ENCODE measurements at places on chromosomes 3 and 15.

DNA sequence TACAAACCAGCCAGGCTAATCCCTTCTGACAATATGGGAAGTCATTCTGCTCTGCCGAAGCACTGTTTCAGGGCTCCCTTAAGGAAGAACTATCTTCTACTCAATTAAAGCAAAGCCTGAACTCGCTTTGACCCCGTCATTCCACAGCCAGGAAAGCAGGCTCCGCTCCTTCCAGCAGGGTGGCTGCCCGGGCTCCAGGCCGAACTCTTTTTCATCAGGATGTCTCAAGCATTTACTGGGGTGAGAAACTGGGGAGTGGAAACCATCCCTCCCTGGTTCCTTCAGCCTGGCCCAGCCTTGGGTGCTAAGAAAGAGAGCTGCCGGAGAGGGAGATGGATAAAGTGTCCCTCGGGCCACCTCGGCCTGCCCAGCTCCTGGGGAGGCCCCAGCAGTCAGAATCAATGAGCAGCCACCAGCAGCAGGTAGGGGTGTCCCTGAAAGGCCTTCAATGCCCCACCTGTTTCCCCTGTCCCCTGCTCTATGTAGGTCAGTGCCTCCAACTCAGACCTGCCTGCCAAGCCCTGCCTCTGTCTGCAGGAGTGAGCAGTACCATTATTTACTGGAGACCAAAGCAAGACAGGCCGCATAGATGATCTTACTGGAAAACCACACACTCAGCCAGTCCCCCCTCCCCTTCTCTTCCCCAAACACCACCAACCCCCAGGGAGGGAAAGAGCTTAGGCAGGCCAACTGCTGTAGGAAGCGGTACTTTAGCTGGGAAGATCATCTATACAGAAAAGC lies 225.6 kb upstream of the TLE3 start:
- H3K36me3 ChIP-seq: no peaks in the 10 kb centered on the region
- no peak for DNase-seq
- H3K4me1 ChIP-seq: peaks cover 3% of the 10 kb centered on the region
- H3K27me3 ChIP-seq: peaks cover 31% of the 10 kb centered on the region
- no peak overlapping the region for H3K4me3 ChIP-seq

- no peak overlapping the region for H3K4me3 ChIP-seq
- H3K4me1 ChIP-seq: no peaks in the 10 kb centered on the region
- no peaks in the 10 kb centered on the region for H3K27me3 ChIP-seq
Observed at GRCh38 chr3:141150931-141151330, 80.7 kb upstream of the PXYLP1 start.

GRCh38 chr3:147413686-147414389 lies 4.7 kb downstream of the ZIC1 start:
- DNase-seq: no peak
- H3K27ac ChIP-seq: peak overlapping the region; percentile 79
- H3K27me3 ChIP-seq: peaks cover 67% of the 10 kb centered on the region
- H3K4me3 ChIP-seq: peak overlapping the region; percentile 65
- peaks cover 13% of the 10 kb centered on the region for H3K4me1 ChIP-seq

DNA sequence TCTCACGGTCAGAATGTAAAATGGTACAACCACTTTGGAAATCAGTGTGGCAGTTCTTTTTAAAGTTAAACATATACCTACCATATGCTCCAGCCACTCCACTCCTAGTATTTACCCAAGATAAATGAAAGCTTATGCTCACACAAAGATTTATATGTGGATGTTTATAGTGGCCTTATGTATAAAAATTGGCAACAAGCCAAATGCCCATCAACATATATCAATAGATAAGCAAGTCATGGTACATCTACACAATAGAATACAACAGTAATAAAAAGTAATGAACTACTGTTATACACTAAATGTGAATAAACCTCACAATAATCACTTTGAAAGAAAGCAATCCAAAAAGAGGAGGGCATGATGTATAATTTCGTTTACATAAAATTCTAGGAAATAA lies 153.5 kb upstream of the LMCD1 start:
- peaks cover 2% of the 10 kb centered on the region for H3K36me3 ChIP-seq
- H3K4me3 ChIP-seq: no peak overlapping the region
- H3K27ac ChIP-seq: no peak overlapping the region
- no peak for DNase-seq
- H3K27me3 ChIP-seq: peaks cover 2% of the 10 kb centered on the region

- H3K4me1 ChIP-seq: no peaks in the 10 kb centered on the region
- no peak overlapping the region for H3K27ac ChIP-seq
- no peak for DNase-seq
- no peak overlapping the region for H3K4me3 ChIP-seq
- peaks cover 18% of the 10 kb centered on the region for H3K27me3 ChIP-seq
Observed at GRCh38 chr3:150899141-150899540, 6.1 kb downstream of the MINDY4B start.

- H3K4me1 ChIP-seq: peaks cover 45% of the 10 kb centered on the region
- peak overlapping the region; percentile 98 for H3K27ac ChIP-seq
- DNase-seq: peak; percentile 87
- peak overlapping the region; percentile 95 for H3K4me3 ChIP-seq
- H3K27me3 ChIP-seq: no peaks in the 10 kb centered on the region
Observed at GRCh38 chr15:72231833-72232478, 966 bp upstream of the PKM start.

DNA sequence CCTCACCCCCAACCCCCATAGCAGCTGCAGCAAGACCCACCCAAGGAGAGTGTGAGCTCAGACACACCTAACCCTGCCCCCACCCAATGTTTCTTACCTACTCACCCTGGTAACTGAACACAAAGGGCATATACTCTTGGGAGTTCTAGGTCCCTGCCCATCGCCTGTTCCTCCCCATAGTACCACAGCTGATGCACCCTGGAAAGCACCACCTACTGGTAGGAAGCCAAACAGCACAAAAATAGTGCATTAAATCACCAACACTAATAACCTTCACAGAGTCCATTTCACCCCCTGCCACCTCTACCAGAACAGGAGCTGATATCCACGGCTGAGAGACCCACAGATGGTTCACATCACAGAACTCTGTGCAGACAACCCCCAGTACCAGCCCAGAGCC lies 245.2 kb downstream of the EFHB start:
- H3K27me3 ChIP-seq: no peaks in the 10 kb centered on the region
- no peaks in the 10 kb centered on the region for H3K36me3 ChIP-seq
- no peaks in the 10 kb centered on the region for H3K4me1 ChIP-seq
- no peak overlapping the region for H3K4me3 ChIP-seq

GRCh38 chr15:31326875-31327668 lies 437 bp downstream of the KLF13 start:
- H3K4me1 ChIP-seq: peaks cover 55% of the 10 kb centered on the region
- H3K36me3 ChIP-seq: peaks cover 27% of the 10 kb centered on the region
- H3K27ac ChIP-seq: peak overlapping the region; percentile 72
- no peaks in the 10 kb centered on the region for H3K27me3 ChIP-seq

GRCh38 chr3:127012091-127012490 lies 29.2 kb downstream of the PLXNA1 start:
- no peak overlapping the region for H3K4me3 ChIP-seq
- H3K27me3 ChIP-seq: no peaks in the 10 kb centered on the region

DNA sequence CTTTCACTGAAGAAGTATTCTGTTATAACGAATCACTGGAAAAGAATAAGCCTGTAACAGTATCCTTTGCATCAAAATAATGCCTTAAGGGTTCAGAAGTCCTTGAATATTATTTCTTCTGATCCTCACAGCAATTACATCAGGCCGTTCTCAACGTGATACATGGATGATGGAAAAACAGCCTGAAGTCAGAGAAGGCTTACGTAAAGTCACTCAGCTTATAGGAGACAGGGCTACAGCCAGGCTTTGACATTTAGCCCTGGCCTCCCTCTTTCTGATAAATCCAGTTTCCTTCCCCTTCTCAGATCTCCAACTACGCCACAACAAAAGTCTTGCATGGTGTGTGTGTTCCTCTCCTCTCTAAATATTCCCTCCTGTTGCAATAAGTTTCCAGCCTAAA lies 131.9 kb downstream of the ANO10 start:
- no peak overlapping the region for H3K27ac ChIP-seq
- H3K4me3 ChIP-seq: no peak overlapping the region
- peaks cover 8% of the 10 kb centered on the region for H3K4me1 ChIP-seq
- DNase-seq: no peak
- H3K36me3 ChIP-seq: peaks cover 2% of the 10 kb centered on the region
- peaks cover 21% of the 10 kb centered on the region for H3K27me3 ChIP-seq

GRCh38 chr3:97871801-97872524 lies 50.2 kb downstream of the CRYBG3 start:
- peaks cover 17% of the 10 kb centered on the region for H3K36me3 ChIP-seq
- peak; percentile 81 for DNase-seq

GRCh38 chr15:56496635-56497034 lies 31.7 kb upstream of the MNS1 start:
- H3K4me1 ChIP-seq: peaks cover 8% of the 10 kb centered on the region
- H3K36me3 ChIP-seq: no peaks in the 10 kb centered on the region
- peaks cover 22% of the 10 kb centered on the region for H3K27me3 ChIP-seq
- peak; percentile 68 for DNase-seq

DNA sequence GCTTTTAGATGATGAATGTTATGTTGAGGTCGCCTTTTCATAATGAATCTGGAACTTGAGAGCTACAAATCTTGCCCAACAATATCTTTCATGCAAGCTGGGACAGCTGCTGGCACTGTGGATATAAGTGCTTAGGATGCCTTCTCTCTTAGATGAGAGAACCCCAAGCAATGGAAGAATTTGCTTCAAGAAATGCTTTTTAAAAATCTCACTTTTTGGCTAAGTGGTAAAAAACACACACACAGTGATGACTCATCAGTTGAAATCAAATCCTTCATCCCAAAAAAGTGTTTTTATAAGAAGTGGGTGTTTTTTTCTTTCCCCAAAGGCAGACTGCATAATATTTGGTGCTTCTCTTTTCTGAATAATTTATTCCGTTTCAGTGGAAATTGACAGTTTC lies 38.4 kb upstream of the GALNT15 start:
- no peaks in the 10 kb centered on the region for H3K4me1 ChIP-seq
- H3K27ac ChIP-seq: no peak overlapping the region
- H3K4me3 ChIP-seq: no peak overlapping the region
- H3K36me3 ChIP-seq: no peaks in the 10 kb centered on the region
- DNase-seq: no peak
- no peaks in the 10 kb centered on the region for H3K27me3 ChIP-seq

GRCh38 chr3:55877703-55878102 lies 390.6 kb upstream of the WNT5A start:
- H3K4me1 ChIP-seq: no peaks in the 10 kb centered on the region
- no peak overlapping the region for H3K27ac ChIP-seq
- no peak for DNase-seq
- H3K4me3 ChIP-seq: no peak overlapping the region
- no peaks in the 10 kb centered on the region for H3K36me3 ChIP-seq

- no peak for DNase-seq
- no peaks in the 10 kb centered on the region for H3K4me1 ChIP-seq
- no peak overlapping the region for H3K27ac ChIP-seq
- H3K36me3 ChIP-seq: no peaks in the 10 kb centered on the region
- H3K4me3 ChIP-seq: no peak overlapping the region
Observed at GRCh38 chr3:170918715-170919114, 10.3 kb upstream of the EIF5A2 start.

GRCh38 chr3:42013691-42014457 lies 52.0 kb upstream of the ULK4 start:
- peak overlapping the region; percentile 95 for H3K4me3 ChIP-seq
- peaks cover 41% of the 10 kb centered on the region for H3K4me1 ChIP-seq
- DNase-seq: peak; percentile 82

DNA sequence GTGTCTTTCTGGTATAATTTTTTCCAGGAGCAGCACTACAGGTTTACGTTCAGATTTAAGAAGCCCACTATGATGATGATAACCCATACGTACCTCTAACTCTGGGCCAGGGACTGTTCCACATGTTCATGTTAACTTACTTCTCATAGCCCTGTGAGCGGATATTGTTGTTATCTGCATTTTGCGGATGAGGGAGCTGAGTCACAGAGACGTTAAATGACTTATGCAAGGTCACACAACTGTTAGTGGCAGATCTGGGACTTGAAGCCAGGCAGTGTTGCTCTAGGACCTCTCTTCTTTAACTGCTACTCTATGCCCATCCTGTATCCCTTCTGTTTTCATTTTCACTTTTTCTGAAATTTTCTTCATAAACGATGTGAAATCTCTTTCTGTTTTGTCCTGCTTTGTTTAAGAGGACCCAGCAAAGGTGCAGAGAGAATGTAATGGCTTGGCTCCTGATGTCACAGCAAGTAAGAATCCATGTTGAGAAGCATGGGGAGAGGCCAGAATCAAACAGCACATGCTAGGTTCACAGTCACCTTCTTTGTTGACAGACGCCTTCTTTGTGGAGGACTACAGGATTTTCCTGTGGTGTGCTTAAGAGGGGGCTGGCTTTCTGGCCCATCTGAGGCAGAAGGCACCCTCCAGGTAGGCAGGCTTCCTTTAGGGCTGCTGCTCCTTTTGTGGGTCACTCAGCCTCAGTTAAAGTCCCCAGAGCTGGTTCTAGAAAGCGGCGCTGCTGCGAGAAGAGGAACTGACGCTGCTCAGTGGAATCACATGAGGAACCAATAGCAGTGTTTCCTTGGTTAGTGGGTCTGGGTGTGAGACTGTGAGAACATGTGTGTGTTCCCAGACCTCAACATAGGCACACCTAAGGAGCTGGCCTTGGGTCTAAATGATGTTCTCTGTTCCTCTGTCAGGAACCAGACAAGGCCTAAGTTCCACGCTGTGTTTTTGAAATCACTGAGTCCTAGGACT lies 121.6 kb downstream of the TMEM108 start:
- H3K27me3 ChIP-seq: no peaks in the 10 kb centered on the region
- H3K36me3 ChIP-seq: no peaks in the 10 kb centered on the region
- DNase-seq: no peak

DNA sequence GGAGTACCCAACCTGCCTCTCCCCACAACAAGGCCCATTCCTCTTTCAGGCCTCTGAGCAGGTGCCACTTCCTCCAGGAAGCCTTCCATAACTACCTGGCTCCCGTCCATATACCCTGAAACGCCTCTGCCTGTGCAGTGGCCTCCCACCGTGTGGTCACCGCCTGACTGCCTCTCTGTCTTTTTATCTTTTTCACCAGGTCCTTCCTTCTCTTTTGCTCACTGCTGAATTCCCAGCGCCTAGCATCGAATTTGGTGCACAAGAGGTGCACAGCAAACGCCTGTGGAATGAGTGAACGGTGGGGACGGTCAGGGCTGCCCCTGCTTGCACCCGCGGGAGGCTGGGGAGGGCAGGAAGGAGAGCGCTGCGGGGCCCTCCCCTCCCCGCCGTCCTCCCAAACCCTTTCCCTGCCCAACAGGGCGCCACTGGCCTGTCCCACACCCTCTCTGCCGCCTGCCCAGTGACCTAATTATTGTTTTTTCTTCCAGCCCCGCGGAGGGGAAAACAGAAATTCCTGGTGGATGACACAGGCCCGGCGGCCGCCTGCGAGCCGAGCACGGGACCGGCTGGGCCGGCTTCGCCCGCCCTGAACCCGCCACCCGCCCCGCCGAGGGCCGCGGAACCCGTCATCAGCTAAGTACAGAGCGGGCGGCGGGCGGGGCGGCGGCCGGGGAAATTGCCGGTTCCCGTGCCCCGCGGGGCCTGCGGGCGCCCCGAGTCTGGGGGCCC lies 140.1 kb downstream of the SMAD6 start:
- H3K36me3 ChIP-seq: no peaks in the 10 kb centered on the region
- DNase-seq: no peak

- no peaks in the 10 kb centered on the region for H3K36me3 ChIP-seq
- no peaks in the 10 kb centered on the region for H3K4me1 ChIP-seq
- H3K4me3 ChIP-seq: no peak overlapping the region
- no peaks in the 10 kb centered on the region for H3K27me3 ChIP-seq
- no peak for DNase-seq
Observed at GRCh38 chr3:55826097-55826496, 339.0 kb upstream of the WNT5A start.

- H3K4me3 ChIP-seq: no peak overlapping the region
- no peaks in the 10 kb centered on the region for H3K27me3 ChIP-seq
- H3K4me1 ChIP-seq: no peaks in the 10 kb centered on the region
- H3K27ac ChIP-seq: no peak overlapping the region
Observed at GRCh38 chr3:82572721-82573120, 811.3 kb upstream of the GBE1 start.

GRCh38 chr15:52679232-52680040 lies at the start of gene ATOSA:
Gene ATOSA (minus strand): TSS chr15:52679388. CDS start chr15:52678021, 1,367 bp downstream.
- H3K27me3 ChIP-seq: peaks cover 6% of the 10 kb centered on the region
- peaks cover 11% of the 10 kb centered on the region for H3K36me3 ChIP-seq
